ENCODE measurements at places on chromosomes 16 and 17.

DNA sequence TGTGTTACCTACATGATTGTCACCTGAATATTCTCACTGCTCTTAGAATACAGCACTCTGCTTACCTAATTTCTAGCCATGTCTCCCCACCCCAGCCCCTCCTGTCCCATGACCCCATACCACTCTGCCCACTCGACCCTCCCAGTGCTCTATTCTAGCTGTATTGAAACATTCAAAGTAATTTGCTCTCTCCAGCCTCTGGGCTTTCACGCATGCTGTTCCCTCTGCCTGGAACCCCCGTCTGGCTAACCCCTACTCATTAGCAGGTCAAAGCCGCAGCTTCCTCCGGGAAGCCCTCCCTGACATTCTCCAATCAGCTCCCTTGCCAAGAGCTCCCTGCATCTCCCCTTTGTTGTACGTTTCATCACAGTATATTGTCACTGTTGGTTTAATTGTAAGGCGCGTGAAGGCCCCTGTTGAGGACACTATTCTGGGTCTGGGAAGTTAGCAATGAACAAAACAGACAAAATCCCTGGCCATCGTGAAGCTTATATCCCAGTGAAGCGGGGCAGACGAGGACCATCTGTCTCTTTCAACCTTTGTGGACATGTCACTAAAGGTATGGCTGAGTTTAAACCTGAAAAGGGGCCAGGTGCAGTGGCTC, 72.3 kb upstream of the LHX1 start:
- no peak for DNase-seq

DNA sequence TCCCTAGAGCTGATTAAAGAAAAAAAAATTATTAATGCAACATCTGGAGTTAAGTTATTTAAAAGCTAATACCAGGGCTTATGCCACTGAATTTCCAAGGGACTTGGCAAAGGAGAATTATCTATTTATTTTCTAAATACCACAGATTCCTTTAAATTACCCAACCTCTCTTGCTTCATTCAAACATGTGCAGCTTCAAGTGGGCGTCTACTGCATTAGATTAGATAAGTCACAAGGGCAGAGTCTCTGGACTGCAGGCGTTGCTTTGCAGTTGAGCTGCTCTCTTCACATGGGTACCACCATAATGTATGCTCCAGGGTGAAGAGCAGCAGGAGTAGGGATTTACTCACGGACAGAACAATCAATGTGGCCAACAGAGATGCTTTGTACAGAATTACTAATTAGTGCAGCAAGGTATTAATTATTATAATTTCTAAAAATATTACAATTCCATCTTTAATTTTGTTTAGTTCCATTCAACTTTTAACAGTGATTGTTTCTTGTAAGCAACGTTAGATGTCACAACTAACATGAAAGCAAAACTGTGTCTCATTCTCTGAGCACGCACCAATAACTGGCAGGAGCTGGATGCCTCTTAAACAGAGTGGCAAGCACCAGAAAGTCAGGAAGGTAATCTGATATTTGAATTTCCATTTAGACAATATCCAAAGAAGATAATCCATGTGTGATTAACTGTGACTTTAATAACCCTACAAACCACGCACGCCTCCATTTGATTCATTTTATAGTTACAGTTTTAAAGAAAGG, 214.2 kb downstream of the STX8 start:
- DNase-seq = no peak

DNA sequence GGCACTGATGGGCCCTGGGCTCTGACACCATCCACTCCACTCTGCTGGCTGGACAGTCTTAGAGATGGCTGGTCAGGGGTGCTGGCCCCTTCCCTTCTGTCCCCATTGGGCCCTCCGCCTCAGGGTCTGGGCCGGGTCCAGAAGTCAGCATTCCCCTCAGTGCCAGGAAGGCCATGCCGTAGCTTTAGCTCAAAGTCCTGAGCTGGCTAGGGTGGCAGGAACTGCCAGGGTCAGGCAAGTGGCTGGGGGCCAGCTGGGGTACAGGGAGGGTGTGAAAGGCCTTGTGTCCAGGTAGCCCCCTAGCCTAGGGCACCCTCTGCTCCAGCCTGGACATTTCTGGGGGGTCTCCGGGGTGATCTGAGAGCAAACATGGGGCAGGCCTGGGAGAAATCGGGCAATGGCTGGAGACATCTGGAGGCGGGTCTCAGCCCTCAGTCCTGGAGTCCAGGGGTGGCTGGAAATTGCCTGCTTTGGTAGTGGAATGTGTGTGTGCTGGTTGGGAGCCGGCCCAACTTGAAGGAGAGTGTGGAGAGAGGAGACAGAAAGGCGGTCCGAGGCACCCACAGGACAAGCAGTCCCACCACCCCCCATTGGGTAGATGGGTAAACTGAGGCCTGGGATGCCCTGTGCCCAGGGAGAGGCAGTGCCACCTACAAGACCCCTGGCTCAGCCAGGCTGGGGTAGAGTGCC, 32.5 kb downstream of the TPSG1 start:
- no peak for DNase-seq

- no peak for DNase-seq
Measured at GRCh38 chr17:72775919-72776318, 316.6 kb downstream of the SLC39A11 start.

GRCh38 chr17:82930924-82931698, 91.3 kb upstream of the ZNF750 start:
- no peak for DNase-seq

DNA sequence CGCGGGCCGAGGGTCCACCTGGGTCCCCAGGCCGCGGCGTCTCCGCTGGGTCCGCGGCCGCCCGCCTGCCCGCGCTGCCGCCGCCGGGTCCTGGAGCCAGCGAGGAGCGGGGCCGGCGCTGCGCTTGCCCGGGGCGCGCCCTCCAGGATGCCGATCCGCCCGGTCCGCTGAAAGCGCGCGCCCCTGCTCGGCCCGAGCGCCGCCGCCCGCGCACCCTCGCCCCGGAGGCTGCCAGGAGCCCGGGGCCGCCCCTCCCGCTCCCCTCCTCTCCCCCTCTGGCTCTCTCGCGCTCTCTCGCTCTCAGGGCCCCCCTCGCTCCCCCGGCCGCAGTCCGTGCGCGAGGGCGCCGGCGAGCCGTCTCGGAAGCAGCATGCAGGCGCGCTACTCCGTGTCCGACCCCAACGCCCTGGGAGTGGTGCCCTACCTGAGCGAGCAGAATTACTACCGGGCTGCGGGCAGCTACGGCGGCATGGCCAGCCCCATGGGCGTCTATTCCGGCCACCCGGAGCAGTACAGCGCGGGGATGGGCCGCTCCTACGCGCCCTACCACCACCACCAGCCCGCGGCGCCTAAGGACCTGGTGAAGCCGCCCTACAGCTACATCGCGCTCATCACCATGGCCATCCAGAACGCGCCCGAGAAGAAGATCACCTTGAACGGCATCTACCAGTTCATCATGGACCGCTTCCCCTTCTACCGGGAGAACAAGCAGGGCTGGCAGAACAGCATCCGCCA, 504 bp downstream of the FOXC2 start:
- DNase-seq = no peak

DNA sequence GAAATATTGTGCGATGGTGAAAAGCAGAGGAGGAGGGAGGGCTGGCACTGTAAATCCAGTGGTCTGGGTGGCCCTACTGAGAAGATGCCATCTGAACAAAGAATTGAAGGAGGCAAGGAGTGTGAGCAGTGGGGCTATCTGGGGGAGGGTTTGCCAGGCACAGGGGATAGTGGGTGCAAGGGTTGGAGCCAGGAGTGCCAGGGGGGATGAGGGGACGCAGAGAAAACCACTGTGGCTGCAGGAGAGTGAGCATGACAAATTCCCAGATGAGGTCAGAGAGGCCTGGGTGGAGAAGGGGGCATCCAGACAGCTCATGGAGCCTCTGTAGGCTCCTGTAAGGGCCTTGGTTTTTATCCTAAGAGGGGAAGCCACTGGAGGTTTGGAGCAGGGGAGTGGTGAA, 4.8 kb downstream of the XYLT2 start:
- DNase-seq = no peak

DNA sequence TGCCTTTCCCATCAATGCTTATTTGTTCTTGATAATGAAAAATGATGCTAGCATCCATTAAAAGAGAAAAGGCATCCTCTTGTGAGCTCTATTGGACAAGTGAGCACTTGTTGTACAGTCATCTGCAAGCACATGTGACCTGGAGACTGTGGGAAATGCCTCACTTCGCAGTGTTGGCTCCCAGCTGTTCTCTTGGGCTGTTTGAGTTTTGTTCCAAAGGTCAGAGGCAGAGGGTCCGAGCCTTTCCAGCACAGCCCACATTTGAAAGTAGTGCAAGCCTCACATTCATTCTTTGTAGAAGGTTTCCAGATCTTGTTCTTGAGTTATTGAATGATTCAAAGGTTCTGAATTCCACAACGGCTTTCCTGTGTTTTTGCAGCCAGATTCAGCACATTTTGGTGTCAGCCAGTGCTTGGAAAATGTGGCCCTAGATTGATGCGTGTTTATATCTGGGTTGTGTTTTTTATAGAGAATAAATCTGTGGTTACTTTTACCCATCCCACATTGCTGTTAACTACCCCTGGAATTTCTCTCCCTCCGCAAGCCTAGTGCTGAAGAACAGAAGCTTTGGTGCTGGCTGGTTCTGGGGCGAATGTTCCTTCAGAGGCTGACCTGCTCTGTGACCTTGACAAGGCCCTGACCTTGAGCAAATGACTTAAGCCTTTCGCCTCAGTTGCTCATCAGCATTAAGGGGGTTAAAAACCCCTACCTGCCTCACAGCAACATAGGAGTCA, 49.8 kb downstream of the CDH1 start:
- no peak for DNase-seq

- no peak for DNase-seq
Measured at GRCh38 chr17:7283471-7284216, 2.1 kb downstream of the SLC2A4 start.
